EL (cell line): ENCODE measurements at places on chromosomes 2 and 18.
A peak's percentile ranks its signal among the peaks of the same experiment; 100 is the strongest.

GRCh38 chr18:73966954-73967353 is 180.7 kb downstream of the FBXO15 start:
- DNase-seq, result no peak

- no peak for DNase-seq
Observed at GRCh38 chr2:55099493-55099877, 49.2 kb upstream of the RTN4 start.

DNA sequence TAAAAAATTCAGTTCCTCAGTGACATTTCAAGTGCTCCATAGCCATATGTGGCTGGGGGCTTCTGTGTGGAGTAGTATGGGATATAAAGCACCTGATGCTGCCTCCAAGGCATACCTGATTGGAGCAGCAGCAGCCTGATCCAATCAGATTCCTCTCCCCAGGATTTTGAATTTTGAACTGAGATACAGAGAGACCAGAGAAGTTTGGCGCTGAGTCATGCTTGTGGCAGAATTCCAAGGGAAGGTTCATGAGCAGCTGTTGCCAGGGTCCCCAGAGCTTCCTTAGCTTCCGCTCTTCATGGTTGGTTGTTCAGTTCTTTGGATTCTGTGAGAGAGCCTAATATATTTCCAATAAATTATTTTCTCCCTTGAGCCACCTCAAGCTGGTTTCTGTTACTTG is 29.0 kb upstream of the CFAP36 start:
- peak; percentile 42 for DNase-seq

- no peak for DNase-seq
Observed at GRCh38 chr2:223768179-223768578, 69.2 kb downstream of the AP1S3 start.

DNA sequence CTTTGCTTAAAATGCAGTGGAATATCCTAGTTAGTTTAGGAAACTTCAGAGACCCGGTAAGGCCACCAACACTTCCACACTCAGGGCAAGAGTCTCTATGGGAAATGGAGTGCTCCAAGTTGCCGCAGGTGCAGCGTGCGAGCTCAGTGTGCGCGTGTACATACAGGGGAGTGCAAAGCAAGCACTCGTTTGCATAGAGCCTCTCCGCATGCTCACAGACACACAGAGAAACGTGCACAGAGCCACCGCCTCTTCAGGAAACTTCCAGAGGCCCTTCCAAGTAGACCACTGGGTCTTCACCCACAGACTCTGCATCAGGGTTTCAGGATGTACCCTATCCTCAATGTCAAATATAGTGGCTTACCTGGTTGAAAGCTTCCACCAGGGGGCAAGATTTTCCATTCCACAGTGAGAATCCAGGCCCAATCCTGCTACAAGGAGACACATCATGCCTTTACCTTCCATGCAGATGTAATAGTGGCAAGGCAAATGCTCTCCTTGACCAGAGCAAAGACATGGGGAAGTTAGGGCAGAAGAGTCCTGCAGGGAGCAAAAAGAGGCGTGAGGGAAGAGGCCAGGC is 513.0 kb upstream of the MYT1L start:
- no peak for DNase-seq

- no peak for DNase-seq
Observed at GRCh38 chr2:44796771-44797170, 144.7 kb upstream of the SIX3 start.

- DNase-seq, result no peak
Observed at GRCh38 chr2:54881759-54882158, 158.3 kb downstream of the EML6 start.

DNA sequence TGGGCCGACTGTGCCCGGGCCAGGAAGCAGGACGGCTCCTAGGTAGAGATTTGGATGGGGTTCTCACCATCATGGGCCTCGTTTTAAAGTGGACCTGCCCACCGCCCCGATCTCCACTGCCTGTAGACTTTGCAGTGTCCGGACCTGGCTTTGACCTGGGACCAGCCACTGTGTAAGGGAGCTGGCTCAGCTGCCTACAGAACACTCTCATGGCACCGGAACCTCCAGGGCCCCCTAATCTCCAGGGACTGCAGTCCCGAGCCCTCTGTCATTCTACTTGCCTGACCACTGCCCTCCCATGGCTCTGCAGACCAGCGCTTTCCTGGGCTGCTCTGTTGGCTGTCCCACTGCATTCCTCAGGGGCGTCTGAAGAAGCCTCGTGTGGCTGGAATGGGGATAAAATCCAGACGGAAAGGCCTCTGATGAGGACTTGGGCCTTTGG is 120.8 kb downstream of the GLI2 start:
- peak; percentile 59 for DNase-seq

DNA sequence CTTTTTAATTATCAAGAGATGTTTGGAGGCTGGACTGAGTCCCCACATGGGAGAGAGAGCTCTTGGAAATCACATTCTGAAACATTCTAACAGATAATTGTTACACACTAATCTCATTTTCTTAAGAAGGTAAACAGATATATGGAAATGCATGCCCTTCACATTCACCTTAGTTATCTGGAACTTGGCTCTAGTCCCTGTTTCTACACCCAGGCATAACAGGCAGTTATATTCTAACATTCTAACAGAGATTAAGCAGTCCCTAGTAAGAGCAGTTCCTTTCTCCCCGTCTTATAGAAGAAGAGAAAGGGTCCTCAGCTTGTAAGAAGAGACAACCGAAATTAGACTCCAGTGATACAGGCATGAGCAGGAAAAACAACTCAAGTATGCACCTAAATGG is 385.4 kb downstream of the SOX11 start:
- DNase-seq, result no peak
